Cortex of kidney (tissue), 1 donor: ENCODE measurements at places on chromosomes 4 and X.

GRCh38 chr4:8220661-8221450 lies 21.8 kb downstream of the SH3TC1 start:
- DNase-seq, result no peak

DNA sequence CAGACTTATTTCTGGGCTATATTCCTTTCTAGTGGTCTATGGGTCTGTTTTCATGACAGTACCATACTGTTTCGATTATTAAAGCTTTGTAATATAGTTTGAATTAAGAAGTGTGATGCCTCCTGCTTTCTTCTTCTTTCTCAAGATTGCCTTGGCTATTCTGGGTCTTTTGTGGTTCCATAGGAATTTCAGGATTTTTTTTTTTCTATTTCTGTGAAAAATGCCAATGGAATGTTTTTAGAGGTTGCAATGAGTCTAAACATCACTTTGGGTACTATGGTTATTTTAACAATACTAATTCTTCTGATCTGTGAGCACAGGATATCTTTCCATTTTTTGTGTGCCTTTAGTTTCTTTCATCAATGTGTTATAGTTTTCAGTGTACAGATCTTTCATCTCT lies 204.3 kb upstream of the HCCS start:
- DNase-seq, result no peak

GRCh38 chrX:134647477-134647877 lies 10.8 kb downstream of the PLAC1 start:
- no peak for DNase-seq

GRCh38 chr4:4549534-4549933 lies 7.7 kb upstream of the STX18 start:
- no peak for DNase-seq

GRCh38 chrX:105610411-105610810 lies 211.9 kb upstream of the NRK start:
- DNase-seq, result no peak

DNA sequence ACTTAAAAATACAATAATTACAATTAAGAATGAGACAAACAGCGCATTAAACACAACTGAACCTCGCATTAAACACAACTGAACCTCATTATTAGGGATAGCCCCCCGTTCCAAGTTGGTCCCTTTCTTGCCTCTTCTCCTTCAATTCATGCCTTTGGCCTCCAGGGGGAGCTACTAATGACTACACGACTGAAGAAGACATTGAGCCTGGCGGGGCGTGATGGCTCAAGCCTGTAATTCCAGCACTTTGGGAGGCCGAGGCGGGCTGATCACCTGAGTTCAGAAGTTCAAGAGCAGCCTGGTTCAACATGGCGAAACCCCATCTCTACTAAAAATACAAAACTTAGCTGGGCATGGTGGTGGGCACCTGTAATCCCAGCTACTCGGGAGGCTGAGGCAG lies 56.4 kb upstream of the NWD2 start:
- DNase-seq, result no peak

- no peak for DNase-seq
Measured at GRCh38 chrX:77014377-77015372, 432.5 kb upstream of the FGF16 start.

GRCh38 chrX:54357414-54358377 lies at the start of gene WNK3:
TSS of gene WNK3 (minus strand) at chrX:54358046.
- DNase-seq, result no peak

GRCh38 chrX:41317477-41318208 lies 16.3 kb upstream of the DDX3X start:
- DNase-seq, result no peak

- no peak for DNase-seq
Measured at GRCh38 chr4:90570615-90571014, 443.4 kb downstream of the CCSER1 start.

GRCh38 chr4:61395754-61396153 lies 195.6 kb downstream of the ADGRL3 start:
- DNase-seq, result no peak

GRCh38 chr4:51909236-51909703 lies 66.3 kb downstream of the DCUN1D4 start:
- DNase-seq, result no peak

GRCh38 chr4:101102114-101102742 lies 245.1 kb downstream of the PPP3CA start:
- no peak for DNase-seq

GRCh38 chrX:4450177-4450576 lies 736.7 kb upstream of the PRKX start:
- no peak for DNase-seq

GRCh38 chrX:39758791-39759525 lies 338.8 kb downstream of the BCOR start:
- no peak for DNase-seq

DNA sequence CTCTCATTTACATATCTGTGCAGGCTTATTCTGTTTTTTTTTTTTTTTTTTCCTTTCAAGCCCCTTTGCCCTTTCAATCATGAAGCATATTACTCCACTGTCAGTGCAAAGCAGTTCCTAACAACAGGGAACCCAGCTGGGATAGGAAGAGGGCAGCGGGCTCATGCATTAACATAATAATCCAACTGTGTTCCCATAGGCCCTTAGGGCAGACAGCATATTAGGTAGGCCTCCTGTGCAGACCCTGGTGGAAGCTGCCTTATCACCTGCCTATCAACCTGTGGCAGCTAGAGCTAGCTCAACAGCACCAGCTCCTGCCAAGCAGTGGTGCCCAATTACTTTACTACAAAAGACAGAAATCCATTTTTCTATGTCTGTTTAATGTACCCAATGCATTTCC lies 49.3 kb downstream of the SLC10A7 start:
- no peak for DNase-seq

GRCh38 chr4:152938237-152938947 lies 2.3 kb downstream of the FHDC1 start:
- no peak for DNase-seq

GRCh38 chrX:71366674-71367256 lies 608 bp downstream of the TAF1 start:
- no peak for DNase-seq

GRCh38 chrX:19775830-19776485 lies 111.4 kb downstream of the SH3KBP1 start:
- no peak for DNase-seq

DNA sequence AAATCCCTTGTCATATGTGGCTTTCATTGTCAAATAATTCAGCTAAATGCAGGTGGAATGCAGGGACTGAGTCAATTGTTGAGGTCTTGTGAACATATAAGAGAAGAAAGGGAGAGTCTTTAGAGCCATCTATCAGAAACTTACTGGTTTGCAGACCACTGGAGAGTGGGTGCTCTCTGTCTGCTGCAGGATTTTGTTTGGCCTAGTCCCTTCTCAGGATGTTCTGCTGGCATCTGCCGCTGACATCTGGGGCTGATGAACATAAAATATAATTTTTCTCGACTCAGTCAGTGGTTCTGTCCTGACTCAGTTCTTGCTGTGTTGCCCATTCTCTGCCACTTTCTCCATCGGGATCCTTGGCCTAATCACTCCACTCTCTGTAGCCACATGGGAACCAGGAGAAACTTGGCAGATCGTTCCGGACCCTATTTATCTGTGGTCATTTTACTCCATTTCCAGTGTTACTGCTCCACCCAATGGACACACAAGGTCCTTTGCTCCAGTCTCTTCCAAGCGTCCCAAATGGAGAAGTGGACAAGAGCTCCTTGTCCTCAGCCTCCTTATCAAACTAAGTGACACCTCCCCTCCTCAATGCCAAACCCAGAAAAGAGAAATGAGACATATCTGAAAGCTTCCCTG lies 436.2 kb downstream of the FAT4 start:
- DNase-seq, result no peak

DNA sequence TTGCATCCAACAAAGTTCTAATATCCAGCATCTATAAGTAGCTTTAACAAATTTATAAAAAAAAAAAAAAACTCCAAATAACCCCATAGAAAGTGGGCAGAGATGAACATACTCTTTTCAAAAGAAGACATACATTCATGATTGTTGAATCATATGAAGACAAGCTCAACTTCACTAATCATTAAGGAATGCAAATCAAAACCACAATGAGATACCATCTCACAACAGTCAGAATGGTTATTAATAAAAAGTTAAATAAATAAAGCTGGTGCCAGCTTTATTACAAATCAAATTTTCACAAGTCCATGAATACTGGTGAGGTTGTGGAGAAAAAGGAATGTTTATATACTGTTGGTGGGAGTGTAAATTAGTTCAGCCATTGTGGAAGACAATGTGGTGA lies 592.0 kb downstream of the IQCM start:
- no peak for DNase-seq

DNA sequence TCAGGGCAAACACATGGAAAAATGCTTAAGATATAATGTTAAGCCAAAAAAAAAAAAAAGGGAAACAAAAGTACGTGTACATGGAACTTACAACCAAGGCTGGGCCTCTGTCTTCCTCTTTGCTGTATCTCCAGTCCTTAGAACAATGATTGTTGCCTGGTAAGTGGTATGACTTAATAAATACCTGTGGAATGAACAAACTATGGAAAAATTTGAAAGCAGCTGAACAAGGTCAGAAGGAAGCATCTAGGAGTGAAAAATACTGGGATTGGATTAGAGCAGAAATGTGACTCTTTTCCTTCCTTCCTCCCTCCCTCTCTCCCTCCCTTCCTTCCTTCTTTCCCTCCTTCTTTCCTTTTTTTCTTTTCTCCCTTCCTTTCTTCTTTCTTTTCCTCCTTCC lies 54.2 kb upstream of the SMIM10 start:
- DNase-seq, result no peak

GRCh38 chrX:13253223-13253622 lies 66.6 kb downstream of the ATXN3L start:
- DNase-seq, result no peak
